SJSA1 (cell line): ENCODE measurements at places on chromosomes 11 and 22. TPM values are rescaled to one million over a fixed set of nuclear protein-coding genes. Genes with fewer than 3 reads are reported as not detected.
A peak's percentile ranks its signal among the peaks of the same experiment; 100 is the strongest.

CNTN5 gene
- not detected in 2 replicates for total RNA-seq

ZNF214 gene
- total RNA-seq, result not detected in 2 replicates

SLC6A5 gene
- total RNA-seq, result not detected in 2 replicates

CARD18 gene
- not detected in 2 replicates for total RNA-seq

GDPD4 gene
- total RNA-seq, result not detected in 2 replicates

OR52E8 gene
- total RNA-seq, result not detected in 2 replicates

PHETA2 gene
- total RNA-seq, result 9.7 and 14.9 TPM in 2 replicates

INPPL1 gene
- 21.5 and 27.7 TPM in 2 replicates for total RNA-seq

CCDC87 gene
- total RNA-seq, result 0.34 TPM in 1 of 2 replicates, not detected in the other

ABCC8 gene
- total RNA-seq, result not detected in 2 replicates

ANGPTL5 gene
- total RNA-seq, result not detected in 2 replicates

APOA5 gene
- not detected in 2 replicates for total RNA-seq

KDM4D gene
- total RNA-seq, result 0.41 and 1.5 TPM in 2 replicates

PANX3 gene
- not detected in 2 replicates for total RNA-seq

CD248 gene
- total RNA-seq, result 576 and 629 TPM in 2 replicates

AKIP1 gene
- 24.8 and 37.9 TPM in 2 replicates for total RNA-seq

- H3K27ac ChIP-seq, result no peak overlapping the region
- no peak overlapping the region for H3K4me3 ChIP-seq
- no peak for DNase-seq
Measured at GRCh38 chr11:1650034-1650917, 20.7 kb downstream of the KRTAP5-5 start.

DNA sequence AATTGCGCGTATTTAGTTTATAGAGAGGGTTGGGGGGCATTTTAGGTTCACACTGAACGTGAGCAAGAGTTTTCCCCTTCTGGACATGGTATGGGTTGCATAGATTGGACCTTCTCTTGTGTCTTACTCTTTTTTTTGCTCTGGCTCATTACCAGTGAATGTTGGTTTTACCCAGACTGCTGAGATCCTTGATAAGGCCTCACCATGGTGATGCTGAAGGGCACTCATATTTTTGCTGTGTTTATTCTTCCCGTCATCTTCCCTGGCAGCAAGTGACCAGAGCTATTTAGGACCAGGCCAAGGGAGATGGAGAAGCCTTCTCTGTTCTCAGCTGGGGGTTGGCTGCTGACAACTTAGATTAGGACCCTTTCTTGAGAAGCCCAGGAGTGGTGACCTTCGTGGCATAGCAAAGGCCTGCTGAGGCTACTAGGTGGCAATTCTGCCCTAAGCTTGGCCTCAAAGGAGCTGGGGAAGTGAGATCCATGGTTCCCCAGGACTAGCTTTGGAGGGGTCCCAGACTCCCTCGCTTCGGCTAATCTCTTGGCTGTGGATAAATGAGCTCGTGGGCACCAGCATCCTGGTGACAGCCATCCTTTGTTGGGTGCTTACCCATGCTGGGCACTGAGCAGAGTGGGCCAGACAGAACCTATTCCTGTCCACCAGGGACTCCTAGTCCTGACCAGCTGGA is 47.3 kb downstream of the GRIK4 start:
- H3K36me3 ChIP-seq, result no peaks in the 10 kb centered on the region
- no peaks in the 10 kb centered on the region for H3K4me1 ChIP-seq
- no peaks in the 10 kb centered on the region for H3K27me3 ChIP-seq

DNA sequence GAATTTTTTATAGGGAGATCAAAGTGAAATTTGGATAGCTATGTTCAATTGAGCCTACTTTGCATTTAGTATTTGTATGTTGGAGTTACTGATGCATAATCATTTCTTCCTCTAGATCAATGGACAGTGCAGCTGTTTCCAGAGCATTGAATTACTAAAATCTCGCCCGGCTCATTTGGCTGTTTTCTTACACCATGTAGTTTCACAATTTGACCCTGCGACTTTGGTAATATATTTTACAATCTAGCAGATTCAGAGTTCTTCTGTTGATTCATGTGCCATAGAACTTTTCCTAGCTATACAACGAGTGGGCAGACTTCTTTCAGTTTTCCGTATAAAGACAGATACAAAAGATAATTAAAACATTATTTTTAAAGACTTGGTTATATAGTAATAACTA is 70.0 kb upstream of the GRIK4 start:
- H3K36me3 ChIP-seq, result peaks cover 8% of the 10 kb centered on the region
- H3K4me3 ChIP-seq, result no peak overlapping the region
- H3K27ac ChIP-seq, result no peak overlapping the region

GRCh38 chr11:72634472-72635095 is 39.6 kb downstream of the PDE2A start:
- H3K4me3 ChIP-seq, result no peak overlapping the region
- H3K4me1 ChIP-seq, result no peaks in the 10 kb centered on the region
- H3K27ac ChIP-seq, result no peak overlapping the region
- no peak for DNase-seq

DNA sequence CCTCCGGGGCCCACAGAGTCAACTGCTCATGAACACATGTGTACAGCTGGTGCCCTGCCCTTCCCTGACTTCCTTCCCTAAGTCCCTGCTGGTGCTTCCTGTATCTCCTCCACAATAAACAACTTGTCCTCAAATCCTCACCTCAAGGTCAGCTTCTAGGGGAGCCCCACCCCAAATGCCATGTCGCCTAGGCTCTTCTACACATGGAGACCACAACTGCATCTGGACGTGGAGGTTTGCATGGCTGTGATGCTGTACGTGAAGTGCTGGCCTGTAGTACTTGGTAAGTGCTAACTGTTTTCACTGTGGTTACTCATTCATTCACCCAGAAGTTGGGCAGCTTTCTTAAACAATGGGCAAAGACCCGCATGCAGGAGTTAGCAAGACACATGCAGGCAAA is 359.5 kb downstream of the SHANK2 start:
- DNase-seq, result no peak
- H3K4me3 ChIP-seq, result no peak overlapping the region
- H3K36me3 ChIP-seq, result peaks cover 7% of the 10 kb centered on the region; the same call in 1 of the 2 replicates
- peaks cover 18% of the 10 kb centered on the region for H3K4me1 ChIP-seq
- no peaks in the 10 kb centered on the region for H3K27me3 ChIP-seq

DNA sequence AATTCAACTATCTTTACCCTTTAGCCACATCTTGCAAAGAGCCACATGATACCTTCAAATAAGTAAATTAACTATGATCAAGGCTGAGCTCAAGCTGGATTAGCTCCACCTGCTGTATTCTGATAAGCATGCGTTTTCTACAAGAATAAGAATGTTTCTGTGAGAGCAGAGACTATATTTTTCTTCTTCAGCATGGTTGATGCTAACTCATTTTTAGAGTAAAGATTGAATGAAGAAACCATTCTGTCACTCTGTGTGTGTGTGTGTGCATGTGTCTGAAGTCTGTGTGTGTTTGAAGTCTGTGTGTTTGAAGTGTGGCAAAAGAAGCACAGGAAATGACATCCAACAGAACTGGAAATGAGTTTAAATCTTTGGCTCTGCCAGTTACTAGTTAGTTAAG is 12.0 kb upstream of the LAYN start:
- H3K27me3 ChIP-seq, result no peaks in the 10 kb centered on the region
- DNase-seq, result no peak
- H3K36me3 ChIP-seq, result no peaks in the 10 kb centered on the region
- peaks cover 57% of the 10 kb centered on the region for H3K4me1 ChIP-seq
- no peak overlapping the region for H3K4me3 ChIP-seq
- H3K27ac ChIP-seq, result 0 out of 2 replicates have a peak overlapping the region, but pooled peaks have one; percentile 16

DNA sequence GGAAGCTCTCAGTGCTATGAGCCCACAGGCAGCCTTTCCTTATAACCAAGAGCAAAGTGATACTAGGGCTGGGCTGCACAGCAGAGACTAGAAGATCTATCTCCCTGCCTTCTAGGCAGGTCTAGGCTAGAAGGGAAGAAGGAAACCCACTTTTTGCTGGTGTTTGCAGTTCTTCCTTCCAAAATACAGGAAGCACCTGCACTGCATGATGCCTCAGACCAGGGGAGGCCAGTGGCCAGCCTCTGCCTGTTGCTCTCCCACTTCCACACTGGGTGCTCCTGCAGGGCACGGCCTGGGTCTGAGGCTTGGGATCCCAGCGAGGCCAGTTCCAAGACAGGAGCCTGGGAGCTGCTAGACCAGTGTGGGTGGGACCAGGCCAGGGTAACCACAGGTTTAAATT is 6.0 kb upstream of the UCP3 start:
- no peaks in the 10 kb centered on the region for H3K36me3 ChIP-seq
- H3K4me1 ChIP-seq, result no peaks in the 10 kb centered on the region
- H3K4me3 ChIP-seq, result no peak overlapping the region

GRCh38 chr11:22192289-22192641 is 620 bp upstream of the ANO5 start:
- H3K36me3 ChIP-seq, result no peaks in the 10 kb centered on the region
- no peaks in the 10 kb centered on the region for H3K4me1 ChIP-seq
- peaks cover 7% of the 10 kb centered on the region; the same call in 1 of the 2 replicates for H3K27me3 ChIP-seq
- no peak overlapping the region for H3K4me3 ChIP-seq

GRCh38 chr11:133176748-133177147 is 355.6 kb downstream of the OPCML start:
- no peak overlapping the region for H3K27ac ChIP-seq
- DNase-seq, result no peak
- H3K27me3 ChIP-seq, result no peaks in the 10 kb centered on the region
- no peak overlapping the region for H3K4me3 ChIP-seq

DNA sequence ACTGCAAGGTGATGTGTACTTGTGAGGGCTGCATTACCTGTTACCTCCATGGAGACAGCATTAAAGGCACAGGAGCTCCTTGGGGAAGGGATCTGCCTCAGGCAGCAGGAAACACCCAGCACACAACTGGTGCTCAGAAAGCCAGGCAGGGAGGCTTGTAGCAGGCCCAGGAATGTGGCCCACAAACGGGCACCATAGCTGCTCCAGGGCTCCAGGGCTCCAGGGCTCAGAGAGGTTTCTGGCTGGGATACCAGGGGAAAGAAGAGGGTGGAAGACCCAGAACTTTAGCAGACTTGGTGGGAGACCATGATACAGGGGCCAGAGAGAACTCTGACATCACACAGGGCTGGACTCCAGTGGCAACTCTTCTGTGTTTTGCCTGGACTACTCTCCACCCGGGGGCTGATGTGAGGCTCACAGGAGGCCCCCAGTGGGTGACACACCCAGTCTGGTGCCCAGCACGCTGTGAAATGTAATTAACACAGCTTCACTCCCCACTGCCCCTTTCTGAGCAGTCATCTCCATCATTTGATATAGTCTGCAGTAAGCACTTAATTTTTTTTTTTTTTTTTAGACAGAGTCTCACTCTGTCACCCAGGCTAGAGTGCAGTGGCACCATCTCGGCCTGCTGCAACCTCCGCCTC is 14.7 kb upstream of the SULT4A1 start:
- no peak overlapping the region for H3K4me3 ChIP-seq
- H3K27ac ChIP-seq, result no peak overlapping the region
- no peaks in the 10 kb centered on the region for H3K36me3 ChIP-seq
- no peaks in the 10 kb centered on the region; the same call in 1 of the 2 replicates for H3K27me3 ChIP-seq
- DNase-seq, result no peak
- no peaks in the 10 kb centered on the region for H3K4me1 ChIP-seq

DNA sequence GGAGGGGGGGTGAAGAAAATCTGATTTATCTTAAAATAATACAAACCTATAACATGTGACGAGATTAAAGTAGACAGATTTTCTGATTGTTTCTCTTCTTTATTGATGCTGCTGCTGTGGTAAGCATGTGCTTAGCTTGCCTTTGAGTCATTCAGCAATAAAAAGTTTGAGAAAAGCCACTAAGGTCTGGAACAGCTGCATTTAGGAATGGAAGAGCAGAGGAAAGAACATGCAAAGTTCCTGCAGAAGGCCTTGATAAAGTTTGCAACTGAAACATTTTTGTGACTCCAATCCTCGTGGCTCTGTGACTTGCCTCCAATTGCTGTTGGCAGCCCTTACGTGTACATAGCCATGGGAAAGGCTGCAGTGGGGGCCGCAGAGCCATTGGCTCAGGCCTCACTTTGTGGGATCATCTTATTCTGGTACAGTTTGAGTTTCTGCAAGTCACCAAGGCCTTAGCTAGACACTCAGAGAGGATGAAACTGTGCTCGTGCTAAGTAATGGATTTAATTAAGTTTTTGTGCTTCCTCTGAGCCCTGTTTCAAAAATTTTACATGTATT is 370.2 kb downstream of the AASDHPPT start:
- H3K4me3 ChIP-seq, result no peak overlapping the region
- no peaks in the 10 kb centered on the region for H3K36me3 ChIP-seq
- H3K27ac ChIP-seq, result no peak overlapping the region
- DNase-seq, result no peak
- no peaks in the 10 kb centered on the region for H3K27me3 ChIP-seq

- no peaks in the 10 kb centered on the region for H3K27me3 ChIP-seq
- no peak for DNase-seq
- H3K27ac ChIP-seq, result no peak overlapping the region
- H3K4me1 ChIP-seq, result no peaks in the 10 kb centered on the region
- H3K4me3 ChIP-seq, result no peak overlapping the region
Measured at GRCh38 chr22:23001463-23001862, 68.9 kb upstream of the GNAZ start.

DNA sequence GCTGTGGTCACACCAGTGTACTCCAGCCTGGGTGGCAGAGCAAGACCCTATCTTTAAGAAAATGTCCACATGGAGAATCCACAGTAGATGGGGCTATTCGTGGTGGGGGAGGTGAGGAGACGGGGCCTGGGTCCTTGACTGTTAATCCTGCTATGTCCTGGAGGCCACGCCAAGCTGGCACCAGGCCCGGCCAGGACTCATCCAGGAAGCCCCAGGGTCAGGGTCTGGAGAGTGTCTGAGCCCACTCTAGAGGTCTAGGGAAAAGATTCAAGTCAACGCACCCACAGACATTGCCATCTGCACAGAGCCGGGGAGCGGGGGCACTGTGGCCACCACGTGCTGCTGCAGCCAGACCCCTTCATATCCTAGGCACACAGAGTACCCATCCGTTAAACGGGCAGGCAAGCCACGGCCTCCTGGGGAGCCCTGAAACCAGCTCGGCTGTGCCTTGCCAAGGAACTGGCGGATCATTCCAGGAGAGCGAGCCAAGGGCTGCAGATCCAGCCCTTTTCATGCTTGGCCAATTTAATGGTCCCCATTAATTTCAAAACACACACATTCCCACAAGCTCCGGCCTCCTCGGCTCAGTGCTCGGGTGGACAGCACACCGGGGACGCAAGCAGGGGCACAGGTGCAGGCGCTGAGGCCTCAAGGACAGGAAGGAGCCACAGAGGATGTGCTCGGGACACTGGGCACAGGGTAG is 24.7 kb downstream of the MACROD1 start:
- no peaks in the 10 kb centered on the region for H3K36me3 ChIP-seq
- DNase-seq, result no peak
- no peak overlapping the region for H3K4me3 ChIP-seq
- H3K27ac ChIP-seq, result no peak overlapping the region
- no peaks in the 10 kb centered on the region for H3K27me3 ChIP-seq
